ENCODE measurements at places on chromosomes 4 and X.

- no peak for DNase-seq
Observed at GRCh38 chr4:123167931-123168330, 228.7 kb upstream of the SPRY1 start.

DNA sequence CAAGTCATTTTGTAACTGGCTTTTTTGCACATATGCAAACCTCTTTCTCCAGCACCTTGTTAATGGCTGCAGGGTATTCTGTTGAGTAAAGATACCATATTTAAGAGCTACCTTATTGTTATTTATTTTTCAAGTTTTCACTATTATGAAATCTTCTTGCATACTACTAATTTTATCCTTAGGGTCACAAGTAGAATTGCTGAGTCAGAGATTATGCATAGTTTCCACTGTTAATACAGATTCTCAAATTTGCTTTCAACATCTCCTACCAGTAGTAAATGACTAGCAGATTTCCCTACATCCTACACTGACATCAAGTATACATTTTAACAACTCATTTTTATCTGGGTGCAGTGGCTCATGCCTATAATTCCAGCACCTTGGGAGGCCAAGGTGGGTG, 112.6 kb downstream of the RELL1 start:
- no peak for DNase-seq

- DNase-seq, result no peak
Observed at GRCh38 chr4:72893354-72894066, 176.0 kb downstream of the COX18 start.

DNA sequence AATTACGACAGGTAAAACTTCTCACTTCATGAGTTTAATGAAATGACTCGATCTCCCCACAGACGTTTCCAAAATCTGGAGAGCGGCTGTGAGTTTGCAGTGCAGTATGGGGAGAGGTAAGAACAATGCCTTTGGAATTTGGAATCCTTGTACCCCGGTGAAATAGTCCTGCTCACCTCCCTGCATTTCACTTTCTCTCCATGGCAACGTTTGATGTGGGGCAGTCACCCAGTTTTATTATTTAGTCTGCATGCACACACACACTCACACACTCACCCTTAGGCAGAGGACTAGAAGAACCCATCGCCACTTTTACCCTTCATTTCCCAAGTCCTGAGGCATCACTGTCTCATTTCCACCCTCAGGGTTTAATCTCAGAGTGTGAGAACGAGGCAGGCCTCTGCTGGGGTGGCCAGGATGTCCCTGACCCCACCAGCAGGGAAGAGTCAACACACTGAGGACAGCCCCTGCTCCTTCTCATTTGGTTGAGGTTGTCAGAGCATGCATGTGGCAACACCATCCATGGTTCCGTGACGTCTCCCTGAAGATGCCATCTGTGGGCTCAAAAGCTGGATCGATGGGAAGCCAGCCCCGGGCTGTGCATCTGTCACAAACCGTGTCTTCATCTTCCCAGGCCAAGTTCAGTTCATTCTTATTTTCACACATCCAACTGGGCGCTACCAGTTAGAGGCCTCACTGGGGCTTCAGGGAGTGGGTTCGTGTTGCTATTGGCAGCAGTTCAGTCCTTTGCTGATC, 119.8 kb upstream of the TRIM2 start:
- DNase-seq, result no peak

DNA sequence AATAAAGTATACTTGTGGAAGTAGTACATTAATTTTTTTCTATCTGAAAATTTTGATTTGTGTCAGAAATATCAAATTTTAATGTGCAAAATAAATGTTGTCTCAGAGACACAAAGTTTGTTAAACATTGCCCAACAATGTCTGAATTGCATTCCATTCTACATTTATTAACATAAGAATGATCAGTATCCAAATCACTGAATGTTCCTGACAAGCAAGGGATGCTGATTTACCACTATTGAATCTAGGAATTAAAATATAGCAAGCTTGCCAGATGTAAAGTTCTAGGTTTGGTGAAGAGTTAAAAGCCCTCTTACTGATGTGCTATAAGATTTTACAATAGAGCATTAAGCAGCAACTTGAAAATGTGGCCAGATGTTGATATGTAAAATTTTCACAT, 489.2 kb upstream of the CTSO start:
- no peak for DNase-seq

DNA sequence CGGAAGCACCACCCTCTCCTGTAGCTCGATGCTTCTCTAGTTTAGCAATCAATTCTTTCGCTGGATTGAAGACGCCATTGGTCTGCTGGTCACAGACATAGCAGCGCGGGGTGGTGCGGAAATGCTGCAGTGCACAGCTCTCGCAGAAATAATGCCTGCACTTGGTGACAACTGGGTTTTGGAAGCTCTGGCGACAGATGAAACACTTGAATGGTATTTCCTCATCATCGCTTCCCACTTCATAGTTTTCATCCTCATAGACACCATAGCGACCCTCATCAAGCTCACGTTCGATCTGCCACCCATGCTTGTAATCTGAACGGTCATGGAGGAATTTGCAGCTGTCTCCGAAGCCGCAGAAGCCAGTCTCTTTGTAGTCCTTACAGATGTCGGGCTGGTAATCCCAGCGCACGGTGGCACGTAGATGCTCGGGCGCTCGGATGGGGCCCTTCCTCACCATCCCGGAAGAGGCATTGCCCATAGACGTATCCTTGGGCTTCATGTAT, 854 bp downstream of the RNF113A start:
- DNase-seq, result no peak

GRCh38 chrX:110086162-110086915, 83.4 kb downstream of the TMEM164 start:
- no peak for DNase-seq

- DNase-seq, result no peak
Observed at GRCh38 chrX:84340968-84341367, 153.0 kb upstream of the RPS6KA6 start.

- no peak for DNase-seq
Observed at GRCh38 chr4:124529131-124529530, 183.4 kb downstream of the ANKRD50 start.

DNA sequence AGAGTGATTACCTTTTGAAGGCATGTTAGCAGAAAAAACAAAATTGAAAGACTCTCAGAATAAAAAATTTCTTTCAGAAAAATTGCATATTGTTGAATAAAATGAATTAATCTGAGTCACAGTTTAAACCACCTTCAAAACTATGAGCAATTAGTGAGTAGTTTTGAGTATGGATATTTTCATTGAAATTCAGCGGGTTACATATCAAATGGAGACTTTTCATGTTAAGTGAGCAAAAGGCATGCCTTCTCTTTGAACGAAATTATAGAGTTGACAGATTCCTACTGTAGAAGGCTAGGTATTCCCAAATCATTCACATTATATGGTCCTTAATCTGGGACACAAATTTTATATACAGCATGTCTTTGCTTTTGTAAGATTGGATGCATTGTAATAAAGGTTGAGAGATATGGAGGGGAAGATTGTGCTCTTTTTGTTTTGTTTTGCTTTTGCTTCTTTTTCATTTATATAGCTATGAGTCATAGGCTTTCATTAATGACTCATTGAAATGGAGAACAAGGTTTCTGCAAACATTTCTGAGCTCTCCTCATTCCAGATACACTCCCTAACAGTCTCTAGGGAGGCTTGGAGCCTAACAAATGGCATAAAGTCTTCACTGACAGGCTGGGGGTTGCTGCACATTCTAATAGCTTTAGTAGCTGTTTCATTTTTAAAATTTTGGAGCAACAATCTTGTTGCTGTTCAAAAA, 21.6 kb downstream of the PCDH18 start:
- no peak for DNase-seq

GRCh38 chr4:47194036-47194737, 162.8 kb downstream of the GABRB1 start:
- no peak for DNase-seq

DNA sequence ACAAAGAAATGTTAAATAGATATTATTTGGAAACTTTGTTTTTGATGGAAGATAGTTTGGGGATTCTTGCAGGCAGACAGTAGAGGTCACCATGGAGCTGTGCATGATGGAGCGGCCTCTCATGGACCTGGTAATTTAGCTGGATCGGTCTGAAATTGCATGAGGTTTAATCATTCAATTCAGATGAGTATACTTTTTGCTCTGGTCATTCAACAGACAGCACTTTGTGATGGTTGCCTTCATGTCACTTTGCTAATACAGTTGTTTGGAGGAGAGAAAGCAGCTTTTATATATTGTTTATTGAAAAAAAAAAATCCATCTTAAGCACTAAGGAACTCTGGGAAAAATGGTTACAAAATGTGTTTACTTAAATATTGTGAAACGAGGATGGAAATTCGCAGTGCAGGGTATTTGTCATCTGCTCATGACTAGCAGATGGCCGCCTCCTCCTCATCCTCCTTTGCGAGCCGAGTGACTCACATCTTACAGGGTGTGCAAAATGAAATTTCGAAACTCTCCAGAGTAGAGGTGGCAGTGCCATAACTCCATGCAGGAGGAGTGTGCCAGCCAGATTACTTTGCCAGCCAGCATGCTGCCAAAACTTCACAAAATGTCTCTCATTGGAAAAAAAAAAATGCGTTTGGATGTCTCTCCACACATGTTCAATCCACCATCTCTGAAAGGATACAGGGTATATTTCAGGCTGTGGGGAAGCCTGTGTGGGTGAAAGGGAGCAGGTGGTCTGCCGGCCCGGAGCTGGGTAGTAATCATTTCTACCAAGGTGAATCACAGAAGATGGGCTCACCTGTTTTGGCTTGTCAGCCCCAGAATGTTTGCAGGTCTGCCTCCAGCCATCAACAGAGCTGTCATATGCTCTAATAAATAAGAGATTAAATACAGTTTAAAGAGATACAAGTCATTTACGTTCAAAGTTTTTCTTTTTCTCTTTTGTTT, 314.9 kb upstream of the DIPK2B start:
- DNase-seq, result no peak

GRCh38 chrX:11398139-11398538, 104.9 kb downstream of the AMELX start:
- no peak for DNase-seq

DNA sequence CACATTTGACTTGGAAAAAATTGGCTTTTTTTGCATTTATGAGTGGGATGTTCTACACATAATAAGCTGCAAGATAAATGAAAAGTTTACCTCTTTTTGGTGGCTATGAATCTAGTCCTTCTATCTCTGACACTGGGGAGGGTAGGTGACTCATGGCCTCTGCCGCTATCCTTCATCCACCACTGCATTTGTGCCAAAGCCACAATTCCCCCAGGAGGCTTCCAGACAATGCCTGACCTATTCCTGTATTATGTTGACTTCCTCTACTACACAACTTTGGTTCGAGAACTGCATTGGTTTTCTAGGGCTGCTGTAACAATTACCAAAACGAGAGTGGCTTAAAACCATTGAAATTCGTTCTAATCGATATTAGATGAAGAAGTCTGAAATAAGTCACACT, 245.6 kb downstream of the TRAM1L1 start:
- no peak for DNase-seq

GRCh38 chrX:47360423-47361179, 9.8 kb upstream of the ZNF157 start:
- DNase-seq, result no peak

GRCh38 chrX:10582945-10583344, 37.4 kb downstream of the MID1 start:
- no peak for DNase-seq

- no peak for DNase-seq
Observed at GRCh38 chr4:73139991-73140390, 70.5 kb upstream of the COX18 start.

DNA sequence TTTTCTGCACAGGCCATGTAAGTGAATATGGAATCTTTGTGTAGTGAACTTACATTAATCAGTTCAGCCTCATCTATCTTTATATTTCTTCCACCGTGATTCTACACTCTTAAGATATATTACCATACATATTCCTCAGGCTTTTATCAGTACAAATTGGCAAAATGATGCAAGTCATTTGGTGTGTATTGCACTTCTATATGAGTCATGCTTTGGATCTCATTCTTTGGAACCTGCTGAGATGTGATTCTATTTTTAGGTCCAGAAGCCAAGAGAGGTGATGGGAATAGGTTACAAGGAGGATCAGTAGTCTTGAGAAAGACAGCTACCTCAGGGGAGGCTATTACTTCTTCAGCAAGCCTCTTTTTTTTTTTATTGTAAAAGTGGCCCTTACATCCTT, 204.4 kb downstream of the ZNF330 start:
- DNase-seq, result no peak

DNA sequence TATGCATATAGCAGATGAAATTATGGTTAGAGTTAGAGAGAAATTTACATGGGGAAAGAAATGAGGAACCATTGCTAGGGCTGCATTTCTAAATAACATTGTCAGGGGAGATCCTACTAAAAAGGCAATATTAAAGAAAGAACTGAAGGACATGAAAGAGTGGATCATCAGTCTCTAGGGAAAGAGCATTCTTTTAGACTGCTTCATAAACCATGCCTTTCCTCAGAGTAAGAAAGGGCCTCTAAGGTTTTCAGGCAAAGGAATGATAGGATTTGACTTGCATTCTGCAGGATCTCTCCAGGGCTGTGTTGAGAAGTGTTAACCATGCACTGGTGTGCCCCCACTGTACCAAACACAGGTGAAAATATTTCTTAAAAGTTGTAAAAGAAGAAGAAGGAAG, 385.4 kb upstream of the MAD2L1 start:
- DNase-seq, result no peak

- no peak for DNase-seq
Observed at GRCh38 chr4:76568262-76568661, 133.2 kb downstream of the SHROOM3 start.

- DNase-seq, result no peak
Observed at GRCh38 chr4:21410372-21410771, 538.2 kb downstream of the KCNIP4 start.

- DNase-seq, result no peak
Observed at GRCh38 chr4:3193531-3194203, 55.3 kb upstream of the MSANTD1 start.

Measured in activated naive CD4-positive, alpha-beta T cell (primary cell).